ENCODE measurements at places on chromosomes 2 and 18.

- DNase-seq, result no peak
Observed at GRCh38 chr2:71389384-71390072, 57.9 kb downstream of the ZNF638 start.

GRCh38 chr2:207778298-207778882, 8.7 kb upstream of the FZD5 start:
- no peak for DNase-seq

- DNase-seq, result no peak
Observed at GRCh38 chr2:59176737-59177136, 935.6 kb upstream of the FANCL start.

DNA sequence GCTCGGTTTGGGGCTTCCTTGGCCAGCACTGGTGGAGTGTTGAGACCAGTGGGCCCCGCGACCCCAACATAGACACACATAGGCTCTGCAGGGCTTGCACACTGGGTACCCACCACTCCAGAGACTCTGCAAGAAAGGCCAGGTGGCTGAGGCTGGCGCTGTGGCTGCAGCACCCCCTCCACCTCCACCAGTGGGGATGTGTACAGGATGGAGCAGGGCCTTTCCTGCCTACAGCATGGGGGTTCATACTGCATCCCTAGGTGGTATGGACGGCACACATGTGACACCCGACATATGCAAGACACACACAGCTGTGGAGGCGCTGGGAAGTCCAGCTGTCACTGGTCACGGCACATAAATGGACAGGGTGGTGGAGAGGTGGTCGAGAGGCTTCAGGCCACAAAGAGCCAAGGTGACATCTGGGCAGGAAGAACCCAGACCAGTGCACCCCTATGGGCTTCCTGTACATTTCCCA, 1.3 kb downstream of the RNPEPL1 start:
- DNase-seq, result no peak
